ENCODE measurements at places on chromosomes 16 and 17.

- 0 out of 2 replicates have a peak, but pooled peaks cover 12% of the 10 kb centered on the region for H3K27me3 ChIP-seq
- H3K27ac ChIP-seq, result no peak overlapping the region
- H3K36me3 ChIP-seq, result no peaks in the 10 kb centered on the region
- DNase-seq, result no peak
- no peaks in the 10 kb centered on the region for H3K4me1 ChIP-seq
- H3K4me3 ChIP-seq, result no peak overlapping the region
These were observed 35.7 kb upstream of the C16orf78 start for GRCh38 chr16:49337814-49338350.

DNA sequence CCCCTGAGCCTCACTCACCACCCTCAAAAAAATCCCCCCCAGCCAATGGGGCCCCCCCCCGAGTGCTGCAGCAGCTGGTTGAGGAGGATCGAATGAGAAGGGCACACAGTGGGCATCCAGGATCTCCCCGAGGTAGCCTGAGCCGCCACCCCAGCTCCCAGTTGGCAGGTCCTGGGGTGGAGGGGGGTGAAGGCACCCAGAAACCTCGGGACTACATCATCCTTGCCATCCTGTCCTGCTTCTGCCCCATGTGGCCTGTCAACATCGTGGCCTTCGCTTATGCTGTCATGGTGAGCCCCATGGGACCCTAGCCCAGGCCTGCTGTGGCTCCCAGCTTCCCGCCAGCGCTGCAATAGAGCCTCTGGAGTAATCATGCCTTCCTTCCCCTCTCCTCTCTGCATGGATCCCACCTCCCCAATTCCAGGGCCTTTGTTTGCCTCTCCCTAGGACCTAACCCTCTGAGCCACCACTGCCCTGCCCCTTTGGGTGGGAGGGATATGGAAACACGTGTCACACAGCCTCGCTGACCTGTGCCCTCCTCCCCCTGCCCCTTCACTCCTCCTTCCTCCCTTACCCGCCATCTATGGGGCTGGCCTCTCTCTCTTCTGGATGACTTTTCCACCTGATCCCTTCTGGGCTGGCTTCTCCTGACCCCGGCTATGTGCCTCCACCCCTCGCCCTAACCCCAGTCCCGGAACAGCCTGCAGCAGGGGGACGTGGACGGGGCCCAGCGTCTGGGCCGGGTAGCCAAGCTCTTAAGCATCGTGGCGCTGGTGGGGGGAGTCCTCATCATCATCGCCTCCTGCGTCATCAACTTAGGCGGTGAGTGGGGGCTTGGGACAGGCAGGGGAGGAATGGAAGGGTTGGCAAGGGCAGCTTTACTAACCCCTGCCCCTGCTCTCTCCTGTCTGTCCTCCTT, 1.9 kb downstream of the PRRT2 start:
- H3K4me1 ChIP-seq, result peaks cover 44% of the 10 kb centered on the region
- H3K4me3 ChIP-seq, result no peak overlapping the region

DNA sequence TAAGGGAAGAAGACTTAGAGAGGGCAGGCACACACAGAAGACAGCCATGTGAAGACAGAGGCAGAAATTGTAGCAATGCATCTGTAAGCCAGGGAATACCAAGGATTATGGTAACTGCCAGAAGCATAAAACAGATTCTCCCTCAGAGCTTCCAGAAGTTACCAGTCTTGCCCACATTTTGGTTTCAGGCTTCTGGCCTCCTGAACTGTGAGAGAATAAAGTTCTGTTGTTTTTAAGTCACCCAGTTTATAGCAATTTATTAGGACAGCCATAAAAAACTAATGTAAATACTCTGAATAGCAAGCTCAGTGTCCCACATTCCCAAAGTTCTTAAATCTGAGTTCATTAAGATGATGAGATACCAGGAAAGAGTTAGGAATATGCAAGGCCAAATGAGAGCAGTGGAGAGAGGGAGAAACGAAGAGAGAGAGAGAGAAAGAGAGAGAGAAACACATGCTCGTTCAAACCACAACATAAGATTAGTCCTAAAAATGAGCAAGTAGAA, 123.4 kb downstream of the HS3ST3A1 start:
- H3K27me3 ChIP-seq, result peaks cover 12% of the 10 kb centered on the region
- DNase-seq, result no peak
- H3K36me3 ChIP-seq, result no peaks in the 10 kb centered on the region
- H3K27ac ChIP-seq, result no peak overlapping the region
- no peaks in the 10 kb centered on the region for H3K4me1 ChIP-seq
- no peak overlapping the region for H3K4me3 ChIP-seq

DNA sequence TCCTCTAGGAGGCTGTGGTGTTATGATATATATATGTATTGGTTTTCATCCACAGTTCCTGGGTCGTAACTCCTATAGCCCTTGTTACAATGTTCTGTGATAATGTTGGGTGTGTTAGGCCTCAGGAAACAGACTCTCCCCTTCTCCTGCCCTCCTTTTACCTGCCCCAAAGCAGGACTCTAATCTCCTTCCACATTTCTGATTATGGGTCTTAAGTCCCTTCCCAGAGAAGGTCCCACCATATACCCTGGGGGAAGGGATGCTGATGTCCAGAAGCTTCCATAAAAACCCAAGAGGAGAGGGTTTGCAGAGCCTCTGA, 450 bp upstream of the C1QBP start:
- H3K4me1 ChIP-seq, result peaks cover 20% of the 10 kb centered on the region
- H3K27me3 ChIP-seq, result no peaks in the 10 kb centered on the region
- H3K4me3 ChIP-seq, result peak overlapping the region; percentile 43
- DNase-seq, result no peak
- no peak overlapping the region for H3K27ac ChIP-seq
